Bronchial smooth muscle cell (primary cell): ENCODE measurements at places on chromosomes 12 and 14. TPM values are rescaled to one million over a fixed set of nuclear protein-coding genes. Genes with fewer than 3 reads are reported as not detected.

LIN52 gene
- total RNA-seq, result 4.9 and 5.0 TPM in 2 replicates

ACTR10 gene
- 39.4 and 43.4 TPM in 2 replicates for total RNA-seq

GRIP1 gene
- 0.60 TPM in 1 of 2 replicates, not detected in the other for total RNA-seq

B3GNT4 gene
- total RNA-seq, result 0.09 and 0.16 TPM in 2 replicates

INHBC gene
- total RNA-seq, result not detected in 2 replicates

MUCL1 gene
- not detected in 2 replicates for total RNA-seq
